COR-L47 (cell line): ENCODE measurements at places on chromosomes 7 and 10.

DNA sequence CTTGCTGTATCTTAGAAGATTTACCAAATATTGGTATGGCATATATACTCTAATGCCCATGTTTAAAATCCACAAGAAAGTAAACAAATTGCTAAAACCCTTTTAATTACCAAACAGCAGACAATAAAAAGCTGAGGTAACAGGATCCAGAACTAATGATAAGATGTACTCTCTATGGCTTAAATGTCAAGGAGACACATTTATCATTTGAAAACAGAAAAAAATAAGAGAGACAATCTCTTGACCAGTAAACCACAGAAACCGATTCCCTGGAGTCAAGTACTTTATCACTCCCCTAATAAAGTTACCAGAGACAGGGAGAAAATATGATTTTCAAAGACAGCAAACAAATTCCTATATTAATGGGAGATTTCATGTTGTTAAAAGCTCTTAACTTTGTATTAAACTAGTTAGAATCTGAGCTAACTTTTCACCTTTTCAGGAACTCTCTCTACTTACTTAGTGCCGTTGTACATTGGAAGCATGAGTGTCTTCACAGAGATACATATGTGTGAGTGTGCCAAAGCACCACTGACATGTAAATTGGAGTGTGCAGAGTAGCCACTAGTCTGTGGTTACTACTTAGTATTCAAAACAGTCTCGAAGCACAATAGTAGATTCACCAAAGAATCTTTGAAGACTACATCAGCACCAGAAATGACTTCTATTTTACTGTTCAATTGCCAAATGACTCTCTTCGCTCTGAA lies 44.2 kb downstream of the TSPAN12 start:
- no peak for DNase-seq

GRCh38 chr10:55630491-55631056 lies 730.5 kb downstream of the ZWINT start:
- no peak for DNase-seq

DNA sequence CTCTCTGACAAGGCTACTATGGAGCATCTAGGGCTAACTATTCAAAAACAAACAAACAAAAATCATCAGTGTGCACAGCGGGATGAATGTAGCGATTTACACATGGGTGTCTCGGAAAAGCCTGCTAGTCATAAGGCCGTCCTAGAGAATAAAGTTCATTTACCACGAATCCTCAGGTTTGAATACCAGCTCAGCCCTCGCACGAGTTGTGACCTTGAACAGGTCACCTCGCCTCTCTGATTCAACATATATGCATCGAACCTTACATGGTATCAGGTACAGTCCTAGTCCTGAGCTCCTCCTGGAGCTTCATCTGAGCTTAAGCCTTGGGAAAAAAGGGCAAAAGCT lies 572 bp downstream of the ATP5MF start:
- no peak for DNase-seq

DNA sequence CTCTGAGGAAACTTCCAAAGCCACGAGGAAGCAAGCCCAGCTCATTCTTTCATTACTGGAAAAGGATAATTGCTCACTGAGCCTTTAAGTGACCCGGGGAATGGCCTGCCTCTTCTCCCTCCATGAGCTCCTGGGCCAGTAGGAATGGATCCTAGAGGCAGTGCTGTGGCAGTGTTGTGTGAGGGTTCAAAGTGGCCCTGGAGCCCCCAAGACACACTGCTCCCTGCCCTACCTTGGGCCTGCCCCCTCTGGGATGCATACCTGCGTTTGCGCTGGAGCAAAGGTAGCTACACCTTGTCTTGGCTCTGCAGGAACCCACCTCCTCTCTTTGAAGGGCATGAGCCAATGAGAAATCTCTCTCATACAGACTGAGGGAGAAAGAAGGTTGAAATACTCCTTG lies 115.8 kb upstream of the ANLN start:
- no peak for DNase-seq

DNA sequence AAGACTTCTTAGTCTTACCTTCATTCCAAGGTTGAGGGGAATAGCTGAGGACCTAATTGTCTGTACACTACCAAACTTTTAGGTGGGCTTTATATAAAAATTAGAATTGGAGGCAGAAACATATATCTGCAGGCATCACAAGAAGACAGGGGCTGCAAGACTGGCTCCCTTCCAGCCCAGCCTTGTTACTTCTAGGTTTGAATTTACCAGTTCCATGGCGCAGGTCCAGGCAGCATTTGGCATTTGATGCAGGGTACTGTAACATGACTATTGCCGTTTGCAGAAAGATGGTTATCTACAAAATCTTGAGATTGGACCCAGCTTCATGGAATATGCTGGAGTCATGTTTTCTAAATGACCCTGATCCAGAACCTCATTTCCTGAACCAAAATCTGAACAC lies 105.4 kb upstream of the RHOBTB1 start:
- DNase-seq: peak; percentile 34

DNA sequence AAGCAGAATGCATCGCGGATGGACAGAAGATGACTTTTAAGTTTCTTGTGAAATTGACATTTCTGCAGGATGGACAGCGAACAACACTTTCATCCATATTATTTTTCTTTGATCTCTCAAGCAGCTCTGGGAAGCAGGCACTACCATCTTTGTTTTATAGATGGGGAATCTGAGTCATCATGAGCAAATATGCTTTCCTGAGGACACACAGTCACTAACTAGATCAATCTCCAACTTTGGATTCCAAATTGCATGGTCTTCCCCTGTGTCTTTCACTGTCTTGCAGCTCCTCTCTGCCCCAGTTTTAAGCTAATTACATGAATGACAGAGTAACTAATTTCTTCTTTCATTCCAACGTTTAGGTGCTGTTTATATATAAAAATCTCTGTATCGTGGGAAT lies 201.5 kb downstream of the ADAM12 start:
- DNase-seq: no peak

GRCh38 chr10:31739711-31740110 lies 188.9 kb downstream of the ARHGAP12 start:
- DNase-seq: no peak

DNA sequence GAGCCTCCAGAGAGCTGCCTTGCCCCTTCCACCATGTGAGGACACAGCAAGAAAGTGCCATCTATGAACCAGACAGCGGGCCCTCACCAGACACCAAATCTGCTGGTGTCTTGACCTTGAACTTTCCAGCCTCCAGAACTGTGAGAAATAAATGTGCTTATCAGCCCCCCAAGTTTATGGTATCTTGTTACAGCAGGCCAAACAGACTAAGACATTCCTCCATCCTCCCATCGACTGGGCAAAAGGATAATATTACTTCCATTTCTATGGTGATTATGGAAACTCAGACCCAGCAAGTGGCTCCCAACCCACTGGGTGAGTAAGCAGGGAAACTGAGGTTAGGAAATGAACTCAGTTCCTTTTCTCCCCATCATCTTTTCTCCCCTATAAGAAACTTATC lies 288.4 kb downstream of the KCNMA1 start:
- no peak for DNase-seq

GRCh38 chr10:86665868-86666267 lies 2.4 kb upstream of the LDB3 start:
- DNase-seq: no peak

- no peak for DNase-seq
Measured at GRCh38 chr10:3480281-3480989, 304.6 kb downstream of the KLF6 start.

GRCh38 chr10:130137090-130137448 lies 878 bp downstream of the GLRX3 start:
- no peak for DNase-seq

- DNase-seq: no peak
Measured at GRCh38 chr10:121583857-121584256, 14.4 kb downstream of the FGFR2 start.

- no peak for DNase-seq
Measured at GRCh38 chr10:63464402-63465292, 1.1 kb downstream of the JMJD1C start.
